ENCODE measurements at places on chromosomes 3 and 15.

- peak; percentile 87 for DNase-seq
Observed at GRCh38 chr3:53180305-53181023, 19.5 kb downstream of the PRKCD start.

GRCh38 chr15:44726568-44727484 is 9.5 kb upstream of the TRIM69 start:
- DNase-seq, result no peak

DNA sequence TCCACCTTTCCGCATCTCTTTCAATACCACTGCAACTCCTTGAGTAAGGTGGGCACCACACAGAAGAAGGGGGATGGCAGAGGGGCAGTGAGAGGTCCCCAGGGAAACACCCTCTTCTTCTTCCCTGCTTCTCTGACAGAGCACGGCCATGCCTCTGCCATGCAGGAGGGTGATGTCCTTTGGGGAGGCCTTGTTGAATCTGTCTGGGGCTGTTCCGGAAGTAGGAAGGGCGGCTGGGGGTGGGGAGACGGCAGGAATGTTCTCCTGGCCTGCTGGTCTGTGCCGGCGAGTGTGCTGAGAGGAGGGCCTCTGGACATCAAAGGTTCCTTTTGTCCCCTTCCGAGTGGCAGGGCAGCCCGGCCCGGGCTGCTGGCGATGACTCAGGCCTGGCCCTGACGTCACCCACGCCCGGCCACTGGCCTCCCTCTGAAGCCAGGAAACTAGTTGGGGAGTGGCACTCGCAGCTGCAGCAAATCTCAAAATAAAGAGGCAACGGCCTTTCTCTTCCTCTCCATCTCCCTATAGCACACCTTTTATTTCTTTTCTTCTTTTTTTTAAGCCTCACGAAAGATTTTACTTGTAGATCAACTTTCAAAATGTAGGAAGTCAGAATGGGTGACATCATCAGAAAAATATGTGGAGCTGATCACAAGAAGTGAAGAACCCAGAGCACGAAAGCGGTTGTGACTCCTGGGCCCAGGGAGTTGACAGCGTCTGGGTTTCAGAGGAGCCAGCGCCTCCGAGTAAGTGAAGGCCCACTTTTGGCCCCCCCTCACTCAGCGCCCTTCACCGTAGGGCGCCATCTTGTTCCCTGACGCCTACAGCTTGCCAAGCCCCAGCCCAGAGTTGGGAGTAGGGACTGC is at the start of gene ZBTB38:
Gene ZBTB38 (plus strand): TSS at position 443 of the 863 bp plus-strand sequence. CDS start 73,885 bp downstream, outside the sequence.
- no peak for DNase-seq

GRCh38 chr3:183354325-183354831 is 74.0 kb downstream of the MCF2L2 start:
- DNase-seq, result no peak

GRCh38 chr3:156240642-156241041 is 120.3 kb downstream of the KCNAB1 start:
- DNase-seq, result no peak

GRCh38 chr3:131957511-131957910 is 77.3 kb downstream of the CPNE4 start:
- DNase-seq, result no peak

GRCh38 chr3:107881509-107881908 is 209.3 kb downstream of the CD47 start:
- no peak for DNase-seq

DNA sequence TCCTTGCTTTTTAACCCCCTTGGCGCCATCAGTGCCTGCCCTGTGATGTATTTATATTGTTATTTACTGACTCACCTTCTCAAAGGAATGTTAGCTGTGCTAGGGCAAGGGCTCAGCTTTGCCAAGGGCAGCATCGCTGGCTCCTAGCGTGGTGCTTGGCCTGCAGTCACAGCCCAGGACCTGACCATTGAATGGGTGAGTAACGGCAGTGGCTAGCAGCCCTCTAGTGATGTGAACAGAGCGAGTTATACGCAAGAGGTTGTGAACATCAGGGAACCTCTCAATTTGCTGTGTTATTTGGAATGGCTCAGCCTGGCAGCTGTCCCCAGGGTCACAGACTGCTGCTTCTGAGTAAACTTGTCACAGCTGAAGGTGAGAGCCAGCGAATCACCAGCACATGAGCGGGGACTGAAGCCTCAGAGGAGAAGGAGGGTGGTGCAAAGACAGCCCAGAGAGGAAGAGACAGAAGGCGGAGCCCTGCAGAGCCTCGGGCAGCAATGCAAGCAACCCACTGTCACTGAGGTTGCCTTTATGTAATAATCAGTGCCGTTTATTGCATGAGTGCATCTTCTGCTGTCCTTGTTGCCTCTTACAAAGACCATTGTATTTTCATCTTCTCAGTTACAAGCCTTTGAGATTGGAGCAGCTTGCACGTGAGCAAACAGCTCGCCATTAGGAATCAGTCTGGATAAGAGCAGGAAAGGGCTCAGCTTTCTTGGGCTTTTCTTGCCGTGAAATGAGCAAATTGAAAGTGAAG is 158.3 kb downstream of the SLCO3A1 start:
- DNase-seq, result no peak

DNA sequence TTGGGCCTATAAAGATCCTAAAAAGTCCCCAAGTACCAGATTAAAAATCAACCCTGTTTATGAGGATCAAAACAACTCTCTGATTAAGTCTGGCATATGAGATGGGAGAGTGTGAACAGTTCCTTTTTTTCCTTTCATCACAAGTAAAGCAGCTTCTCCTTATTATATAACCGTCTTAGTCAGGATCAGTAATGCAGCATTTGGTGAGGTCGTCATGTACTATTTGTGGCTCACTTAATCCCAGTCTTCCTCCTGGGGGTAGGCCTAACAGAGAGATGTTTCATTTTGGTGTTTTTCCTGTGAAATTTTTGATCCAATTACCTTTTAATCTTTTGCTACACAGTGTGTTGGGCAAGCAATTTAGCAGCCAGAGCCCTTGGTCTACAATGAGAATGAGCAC is 333.1 kb upstream of the KCNMB2 start:
- DNase-seq, result no peak

- DNase-seq, result peak; percentile 69
Observed at GRCh38 chr15:51380999-51381806, 39.7 kb downstream of the GLDN start.

- no peak for DNase-seq
Observed at GRCh38 chr15:62758126-62758951, 284.2 kb upstream of the TPM1 start.

GRCh38 chr3:124142389-124142970 is 150.6 kb upstream of the ROPN1 start:
- DNase-seq, result no peak

DNA sequence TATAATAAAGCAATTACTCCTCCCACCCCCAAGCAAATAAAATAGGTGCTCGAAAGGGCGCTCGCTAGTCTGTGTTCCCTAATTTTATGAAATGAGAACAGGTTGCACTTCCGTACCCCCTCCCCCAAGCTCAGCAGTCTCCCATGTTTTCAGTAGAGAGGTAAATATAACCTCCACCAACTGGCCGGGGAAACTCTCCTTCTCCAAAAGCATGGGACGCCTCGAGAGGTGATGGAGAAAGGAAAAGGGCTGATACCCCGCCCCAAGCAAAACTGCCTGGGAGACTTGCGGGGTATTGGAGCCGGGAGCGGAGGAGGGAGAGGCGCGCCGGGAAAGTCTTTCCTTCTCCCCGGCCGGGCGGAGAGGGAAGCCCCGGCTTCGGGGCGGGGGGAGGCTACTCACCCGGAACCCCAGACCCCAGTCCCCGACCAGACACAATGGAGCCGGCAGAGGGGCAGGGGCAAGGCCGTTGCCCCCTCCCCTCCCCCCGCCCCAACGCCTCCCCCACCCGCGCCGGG is 605 bp downstream of the DCUN1D1 start:
- no peak for DNase-seq

- no peak for DNase-seq
Observed at GRCh38 chr3:122257644-122258364, 67.2 kb upstream of the CSTA start.

GRCh38 chr3:98026425-98027084 is 8.6 kb downstream of the GABRR3 start:
- no peak for DNase-seq

- DNase-seq, result no peak
Observed at GRCh38 chr3:149363053-149363452, 14.4 kb downstream of the TM4SF1 start.

DNA sequence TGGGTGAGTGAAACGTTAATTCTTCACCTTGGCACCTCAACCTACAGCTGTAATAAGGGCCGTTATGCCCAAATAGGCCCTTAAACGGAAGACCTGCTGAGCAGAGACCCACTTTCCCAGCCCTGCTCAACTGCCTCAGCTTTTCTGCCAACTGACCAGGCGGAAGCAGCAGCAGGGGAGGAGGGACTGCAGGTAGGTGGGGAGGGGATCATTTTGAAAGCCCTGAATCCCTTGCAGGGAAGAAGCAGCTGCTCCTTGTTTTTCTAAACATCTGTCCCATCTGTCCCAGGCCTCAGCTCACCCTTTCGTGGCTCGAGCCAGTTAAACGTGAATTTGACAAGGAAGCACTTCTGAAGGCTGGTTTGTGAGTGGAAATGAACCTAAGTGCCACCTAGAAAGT is 978 bp upstream of the CMC1 start:
- no peak for DNase-seq

- DNase-seq, result no peak
Observed at GRCh38 chr3:122687298-122687697, 6.7 kb downstream of the PARP14 start.

- no peak for DNase-seq
Observed at GRCh38 chr3:23867400-23867799, 49.4 kb downstream of the NKIRAS1 start.

- no peak for DNase-seq
Observed at GRCh38 chr15:37758412-37758811, 176.0 kb upstream of the TMCO5A start.

- DNase-seq, result no peak
Observed at GRCh38 chr3:112390783-112391641, 58.1 kb downstream of the CD200 start.

DNA sequence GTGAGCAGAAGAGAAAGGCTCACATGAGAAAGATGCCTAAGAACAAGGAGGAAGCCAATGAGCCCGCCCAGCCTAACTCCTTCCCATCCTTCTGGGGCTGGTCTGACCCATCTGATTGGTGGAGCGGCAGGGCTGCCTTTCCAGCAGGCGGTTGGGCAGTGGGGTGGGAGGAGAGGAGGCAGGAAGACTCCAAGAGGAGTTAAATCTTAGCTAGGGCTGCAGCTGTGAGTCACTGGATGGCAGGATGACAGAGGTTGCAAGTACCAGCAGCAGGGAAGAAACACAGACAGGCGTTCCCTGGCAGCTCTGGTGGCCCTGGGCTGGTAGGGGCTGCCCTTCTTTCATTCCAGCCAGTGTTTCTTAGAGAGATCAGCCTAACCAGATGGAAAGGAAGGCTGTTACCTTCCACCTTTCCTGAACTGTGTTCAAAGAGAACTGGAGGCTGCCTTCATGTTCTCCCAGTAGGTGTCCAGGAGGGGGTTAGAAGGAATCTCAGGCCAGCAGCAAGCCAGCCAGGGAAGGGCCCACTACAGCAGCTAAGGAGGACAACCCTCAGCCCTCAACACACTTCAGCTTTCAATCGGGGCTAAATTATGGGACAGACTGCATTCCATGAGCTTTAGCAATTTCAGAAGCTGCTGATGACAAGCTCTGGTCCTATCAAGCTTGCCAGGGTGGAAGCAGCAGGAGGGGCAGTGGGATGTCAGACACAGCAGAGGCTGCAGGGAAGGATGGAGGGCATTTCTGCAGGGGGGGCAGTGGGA is 50.3 kb downstream of the CHSY1 start:
- no peak for DNase-seq

DNA sequence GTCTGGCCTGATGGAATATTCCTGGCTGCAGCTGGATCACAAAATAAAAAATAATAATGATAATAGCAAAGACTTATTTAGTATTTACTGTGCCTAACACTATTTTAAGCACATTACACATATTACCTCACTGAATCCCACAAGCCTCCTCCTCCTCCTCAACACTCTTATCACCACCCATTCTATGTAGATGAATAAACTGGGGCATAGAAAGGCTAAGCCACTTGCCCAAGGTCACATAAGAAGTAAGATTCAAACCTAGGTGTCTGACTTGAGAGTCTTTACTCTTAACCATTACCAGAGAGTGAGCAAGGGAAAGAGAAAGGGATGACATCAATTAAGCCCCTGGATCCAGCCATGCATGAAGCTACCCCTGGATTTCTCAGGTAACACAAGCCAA is 493.1 kb downstream of the SHQ1 start:
- DNase-seq, result no peak

DNA sequence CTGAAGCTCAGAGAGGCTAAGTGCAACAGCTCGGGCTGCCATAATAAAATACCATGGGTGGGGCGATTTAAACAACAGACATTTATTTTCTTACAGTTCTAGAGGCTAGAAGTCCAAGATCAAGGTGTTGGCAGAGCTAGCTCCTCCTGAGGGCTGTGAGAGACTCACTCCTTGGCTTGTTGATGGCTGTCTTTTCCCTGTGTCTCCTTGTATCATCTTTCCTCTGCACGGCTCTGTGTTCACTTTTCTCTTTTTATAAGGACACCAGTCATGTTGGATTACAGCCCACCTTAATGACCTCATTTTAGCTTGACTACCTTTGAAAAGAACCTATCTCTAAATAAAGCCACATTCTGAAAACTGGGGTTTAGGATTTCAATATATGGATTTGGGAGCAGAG is 129.7 kb downstream of the RPL22L1 start:
- DNase-seq, result no peak

- DNase-seq, result no peak
Observed at GRCh38 chr3:168495270-168495669, 399.5 kb upstream of the GOLIM4 start.

DNA sequence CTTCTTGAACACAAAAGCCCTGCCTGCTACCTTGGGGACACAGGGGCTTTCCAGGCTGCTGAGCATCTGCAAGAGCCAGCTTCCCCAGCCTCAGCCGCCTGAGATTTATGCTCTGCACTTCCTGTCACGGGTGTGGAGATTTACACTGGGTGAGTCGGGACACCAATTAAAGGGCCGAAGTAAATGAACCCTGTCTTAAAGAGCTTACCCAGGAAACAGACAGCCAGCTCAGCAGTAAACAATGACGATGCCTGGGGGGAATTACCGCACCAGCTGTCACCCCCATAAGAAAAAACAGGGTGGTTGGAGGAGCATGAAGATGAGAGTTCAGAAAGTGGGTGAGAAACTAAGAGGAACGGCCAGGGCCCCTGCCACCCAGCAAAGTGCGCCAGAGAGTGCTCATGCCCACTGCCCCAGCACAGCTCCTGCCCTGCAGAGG is 37.5 kb upstream of the IQSEC1 start:
- DNase-seq, result peak; percentile 48

DNA sequence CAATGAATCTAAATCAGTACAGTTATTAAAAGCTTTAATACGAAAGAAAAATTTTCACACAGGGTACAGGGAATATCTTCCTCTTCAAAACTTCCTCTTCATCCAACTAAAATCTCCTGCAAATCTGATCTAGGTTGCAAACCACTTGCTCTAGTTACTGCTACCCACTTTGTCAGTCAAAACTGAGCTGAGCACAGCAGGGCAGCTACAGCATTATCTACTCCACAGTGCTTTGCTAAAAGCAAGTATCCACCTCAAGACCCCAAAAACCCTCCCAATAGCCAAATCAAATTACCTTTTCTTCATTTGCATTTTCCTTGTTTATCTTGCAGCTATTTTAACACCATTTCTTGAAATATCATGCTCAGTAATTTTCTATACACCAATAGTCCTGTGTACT is 14.7 kb downstream of the ZNF280D start:
- DNase-seq, result no peak

GRCh38 chr3:174169736-174170135 is 689.4 kb upstream of the NAALADL2 start:
- DNase-seq, result no peak
